AG04449 (cell line): ENCODE measurements at places on chromosomes 3 and 15.

DNA sequence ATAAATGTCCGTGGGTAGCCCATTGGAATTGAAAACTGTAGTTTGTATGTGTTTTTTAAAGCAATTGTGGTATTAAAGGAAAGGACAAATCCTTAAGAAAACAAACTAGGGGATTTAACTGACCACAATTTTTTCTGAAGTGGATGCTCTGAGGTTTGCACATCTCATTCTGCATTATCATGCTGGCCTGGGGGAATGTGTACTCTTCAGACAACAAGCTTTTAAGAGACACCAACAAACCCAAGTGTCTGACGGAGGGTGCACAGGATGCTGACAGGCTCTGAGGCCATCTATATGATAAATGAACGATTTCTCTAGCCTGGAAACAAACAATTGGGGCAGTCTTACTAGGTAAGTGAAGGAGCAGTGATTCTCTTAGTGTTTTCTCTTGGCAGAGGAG, 9.1 kb downstream of the LINS1 start:
- peak; percentile 47 for DNase-seq

GRCh38 chr15:81176291-81176893, 20.3 kb upstream of the IL16 start:
- no peak for DNase-seq

GRCh38 chr15:60118146-60118545, 114.0 kb downstream of the FOXB1 start:
- DNase-seq = no peak

DNA sequence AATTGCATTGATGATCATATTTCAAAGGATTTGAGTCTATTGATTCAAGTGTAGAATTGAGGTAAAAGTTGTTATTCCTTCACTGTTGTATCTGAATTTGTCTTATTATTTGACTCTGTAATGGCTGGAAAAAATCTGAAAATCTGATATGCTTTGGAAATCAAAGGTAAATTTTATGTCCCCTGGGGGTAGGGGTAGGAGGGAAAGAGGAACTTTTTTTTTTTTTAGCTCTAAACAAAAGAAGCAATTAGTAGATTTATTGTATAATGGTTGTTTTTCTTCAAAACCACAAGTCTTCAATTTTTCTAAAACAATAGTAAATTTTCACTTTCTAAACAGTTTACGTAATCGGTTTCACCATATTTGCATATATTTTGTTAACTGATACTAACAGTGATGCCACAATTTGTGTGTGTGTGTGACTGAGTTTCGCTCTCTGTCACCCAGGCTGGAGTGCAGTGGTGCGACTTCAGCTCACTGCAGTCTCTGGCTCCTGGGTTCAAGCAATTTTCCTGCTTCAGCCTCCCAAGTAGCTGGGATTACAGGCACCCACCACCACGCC, 91.7 kb upstream of the GOLGA6L4 start:
- DNase-seq = no peak

- no peak for DNase-seq
These were observed 10.4 kb upstream of the NCKIPSD start for GRCh38 chr3:48696156-48696555.
